Effector memory CD4-positive, alpha-beta T cell (primary cell): ENCODE measurements at places on chromosomes 1 and 21.

GRCh38 chr1:86714159-86714558 lies 9.8 kb downstream of the SH3GLB1 start:
- no peaks in the 10 kb centered on the region for H3K27me3 ChIP-seq
- H3K27ac ChIP-seq: peak overlapping the region; percentile 24
- peaks cover 8% of the 10 kb centered on the region for H3K36me3 ChIP-seq
- H3K4me1 ChIP-seq: peaks cover 3% of the 10 kb centered on the region
- no peak for DNase-seq

DNA sequence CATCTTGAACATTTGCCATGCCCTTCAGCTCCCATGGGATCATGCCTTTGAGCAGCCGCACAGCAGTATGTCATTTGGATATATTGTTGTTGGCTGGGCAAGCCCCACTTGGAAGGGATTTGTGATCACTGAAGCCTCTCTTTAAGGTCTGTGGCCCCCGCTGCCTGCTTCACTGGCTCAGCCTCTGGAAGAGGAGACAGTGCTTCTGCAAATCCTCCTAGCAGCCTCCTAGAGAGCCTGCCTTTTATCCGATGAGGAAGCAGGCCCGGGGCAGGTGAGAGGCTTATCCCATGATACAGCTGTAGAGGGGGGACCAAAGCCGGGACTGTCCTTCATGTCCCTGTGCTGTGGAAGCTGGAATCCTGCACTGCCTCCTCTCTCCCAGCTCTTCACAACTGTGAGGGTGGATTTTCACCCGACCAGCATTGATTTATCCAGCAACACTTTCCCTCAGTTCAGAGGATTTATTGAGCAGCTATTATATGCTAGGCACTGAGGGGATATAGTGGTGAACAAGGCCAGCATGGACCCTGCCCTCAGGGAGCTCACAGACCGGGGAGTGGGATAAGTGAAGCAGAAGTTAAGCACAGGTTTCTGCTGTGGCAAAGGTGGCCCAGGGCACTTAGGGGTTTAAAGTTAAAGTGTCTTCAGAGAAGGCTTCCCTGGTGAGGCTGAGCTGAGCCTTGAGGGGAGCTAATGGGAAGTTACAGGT lies 3.9 kb downstream of the TMEM61 start:
- no peaks in the 10 kb centered on the region for H3K4me1 ChIP-seq
- H3K27me3 ChIP-seq: peaks cover 5% of the 10 kb centered on the region
- no peak overlapping the region for H3K27ac ChIP-seq
- no peak overlapping the region for H3K4me3 ChIP-seq
- no peaks in the 10 kb centered on the region for H3K36me3 ChIP-seq

DNA sequence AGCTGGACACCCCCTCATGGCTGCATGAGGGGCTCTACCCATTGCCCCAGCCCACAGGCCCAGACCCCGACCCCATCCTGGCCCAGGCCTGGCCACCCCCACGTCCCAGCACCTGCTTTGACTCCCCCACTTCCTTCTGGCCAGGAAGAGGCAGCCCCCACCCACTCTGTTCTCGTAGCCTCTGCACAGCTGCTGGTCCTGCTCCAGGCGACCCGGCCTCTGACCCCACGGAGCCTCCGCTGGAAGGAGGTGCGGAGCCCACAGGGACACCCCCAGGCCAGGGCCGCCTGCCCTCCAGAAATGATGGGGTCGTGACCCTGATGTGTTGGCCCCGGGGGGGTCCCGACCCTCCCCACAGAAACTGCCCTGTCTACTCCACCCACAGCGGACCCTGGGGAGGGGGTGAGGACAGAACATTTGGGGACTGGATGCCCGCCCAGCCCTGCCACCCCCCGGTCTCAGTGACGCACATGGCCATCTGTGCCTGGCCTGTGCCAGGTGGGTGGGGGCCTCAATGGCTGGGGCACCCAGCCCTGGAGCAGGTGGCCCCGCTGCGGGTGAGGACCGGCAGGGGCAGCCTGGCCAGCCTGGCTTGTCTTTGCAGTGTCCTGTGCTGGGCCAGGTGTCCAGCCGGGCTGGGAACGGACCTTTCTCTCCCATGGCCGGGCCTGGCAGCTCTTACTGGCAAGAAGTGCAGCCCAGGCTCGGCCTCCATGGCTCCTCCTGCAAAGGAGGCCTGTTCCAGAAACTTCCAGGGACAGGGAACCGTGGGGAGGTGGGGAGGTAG lies 78.6 kb downstream of the MORN1 start:
- no peak overlapping the region for H3K4me3 ChIP-seq
- H3K27me3 ChIP-seq: no peaks in the 10 kb centered on the region
- H3K4me1 ChIP-seq: peaks cover 37% of the 10 kb centered on the region
- peaks cover 17% of the 10 kb centered on the region for H3K36me3 ChIP-seq
- DNase-seq: no peak

- no peaks in the 10 kb centered on the region for H3K27me3 ChIP-seq
- H3K36me3 ChIP-seq: no peaks in the 10 kb centered on the region
- no peak overlapping the region for H3K27ac ChIP-seq
- no peak overlapping the region for H3K4me3 ChIP-seq
- DNase-seq: no peak
- no peaks in the 10 kb centered on the region for H3K4me1 ChIP-seq
These were observed 16.6 kb upstream of the GFI1 start for GRCh38 chr1:92503043-92503925.

DNA sequence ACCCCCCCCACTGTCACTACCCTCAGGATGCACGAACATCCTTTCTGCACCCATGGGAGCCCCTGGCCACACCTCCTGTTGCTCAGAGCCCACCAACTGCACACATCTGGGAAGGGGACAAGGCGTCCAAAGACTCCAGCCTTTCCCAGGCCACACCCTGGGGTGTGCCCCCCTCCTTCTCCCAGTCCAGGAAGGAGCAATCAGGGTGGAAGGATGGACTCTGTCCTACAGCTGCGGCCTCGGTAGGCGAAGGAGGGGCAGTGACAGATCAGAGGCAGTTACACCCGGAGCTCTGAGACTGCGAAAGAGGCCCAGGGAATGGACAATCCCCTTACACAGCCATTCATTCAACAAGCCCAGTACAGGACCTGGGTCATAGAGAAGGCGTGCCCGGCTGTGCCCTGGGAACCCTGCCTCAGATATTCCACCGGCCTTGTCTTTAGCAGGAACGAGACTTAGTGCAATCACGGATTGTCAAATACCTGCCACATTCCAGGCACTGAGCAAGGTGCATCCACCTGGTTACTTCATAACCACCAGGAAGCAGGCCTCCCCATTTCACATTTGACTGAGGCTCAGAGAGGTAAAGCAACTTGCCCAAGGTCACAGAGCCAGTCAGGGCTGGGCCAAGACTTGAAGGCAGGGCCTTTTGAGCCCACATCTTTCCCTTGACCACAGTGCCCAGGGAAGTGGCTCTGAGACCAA lies 9.4 kb downstream of the HSPG2 start:
- H3K36me3 ChIP-seq: no peaks in the 10 kb centered on the region
- no peaks in the 10 kb centered on the region for H3K4me1 ChIP-seq
- H3K4me3 ChIP-seq: no peak overlapping the region
- H3K27me3 ChIP-seq: no peaks in the 10 kb centered on the region

DNA sequence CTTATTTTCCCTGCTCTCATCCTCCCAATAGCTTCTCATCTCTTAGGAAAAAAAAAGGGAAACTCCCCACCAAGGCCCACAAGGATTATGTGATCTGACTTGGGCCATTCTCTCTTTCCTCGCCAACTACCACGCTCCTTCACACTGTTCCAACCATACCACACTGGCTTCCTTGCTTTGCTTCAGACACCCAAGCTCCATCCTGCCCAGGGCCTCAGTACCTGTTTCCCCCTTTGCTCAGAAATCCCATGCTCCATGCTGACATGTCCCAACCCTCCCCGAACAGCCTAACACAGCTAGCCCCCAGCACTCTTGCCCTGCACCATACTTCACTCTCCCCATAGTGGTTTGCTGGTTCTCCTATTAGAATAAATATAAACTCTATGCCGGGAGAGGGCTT lies 39.2 kb downstream of the MAB21L3 start:
- no peak for DNase-seq
- peaks cover 12% of the 10 kb centered on the region for H3K4me1 ChIP-seq
- H3K27me3 ChIP-seq: no peaks in the 10 kb centered on the region
- H3K36me3 ChIP-seq: no peaks in the 10 kb centered on the region
- H3K27ac ChIP-seq: no peak overlapping the region

GRCh38 chr1:81760477-81761097 lies 40.1 kb upstream of the ADGRL2 start:
- no peak overlapping the region for H3K4me3 ChIP-seq
- no peaks in the 10 kb centered on the region for H3K36me3 ChIP-seq
- no peak overlapping the region for H3K27ac ChIP-seq
- H3K4me1 ChIP-seq: no peaks in the 10 kb centered on the region
- H3K27me3 ChIP-seq: no peaks in the 10 kb centered on the region

- H3K36me3 ChIP-seq: peaks cover 24% of the 10 kb centered on the region
- H3K4me1 ChIP-seq: no peaks in the 10 kb centered on the region
- no peak overlapping the region for H3K27ac ChIP-seq
- H3K4me3 ChIP-seq: no peak overlapping the region
- no peaks in the 10 kb centered on the region for H3K27me3 ChIP-seq
These were observed 4.4 kb upstream of the MATN1 start for GRCh38 chr1:30727824-30728223.

- H3K4me3 ChIP-seq: no peak overlapping the region
- H3K4me1 ChIP-seq: peaks cover 4% of the 10 kb centered on the region
- no peak for DNase-seq
These were observed 2.1 kb upstream of the YIPF1 start for GRCh38 chr1:53891678-53892077.

GRCh38 chr1:245652660-245653427 lies 498.1 kb downstream of the KIF26B start:
- no peak overlapping the region for H3K27ac ChIP-seq
- H3K36me3 ChIP-seq: no peaks in the 10 kb centered on the region
- H3K4me1 ChIP-seq: no peaks in the 10 kb centered on the region
- H3K4me3 ChIP-seq: no peak overlapping the region
- no peak for DNase-seq
- H3K27me3 ChIP-seq: no peaks in the 10 kb centered on the region

- no peaks in the 10 kb centered on the region for H3K27me3 ChIP-seq
- no peak overlapping the region for H3K27ac ChIP-seq
- H3K4me3 ChIP-seq: no peak overlapping the region
- no peaks in the 10 kb centered on the region for H3K4me1 ChIP-seq
- no peak for DNase-seq
These were observed 12.5 kb upstream of the GUCA2A start for GRCh38 chr1:42176902-42177519.

DNA sequence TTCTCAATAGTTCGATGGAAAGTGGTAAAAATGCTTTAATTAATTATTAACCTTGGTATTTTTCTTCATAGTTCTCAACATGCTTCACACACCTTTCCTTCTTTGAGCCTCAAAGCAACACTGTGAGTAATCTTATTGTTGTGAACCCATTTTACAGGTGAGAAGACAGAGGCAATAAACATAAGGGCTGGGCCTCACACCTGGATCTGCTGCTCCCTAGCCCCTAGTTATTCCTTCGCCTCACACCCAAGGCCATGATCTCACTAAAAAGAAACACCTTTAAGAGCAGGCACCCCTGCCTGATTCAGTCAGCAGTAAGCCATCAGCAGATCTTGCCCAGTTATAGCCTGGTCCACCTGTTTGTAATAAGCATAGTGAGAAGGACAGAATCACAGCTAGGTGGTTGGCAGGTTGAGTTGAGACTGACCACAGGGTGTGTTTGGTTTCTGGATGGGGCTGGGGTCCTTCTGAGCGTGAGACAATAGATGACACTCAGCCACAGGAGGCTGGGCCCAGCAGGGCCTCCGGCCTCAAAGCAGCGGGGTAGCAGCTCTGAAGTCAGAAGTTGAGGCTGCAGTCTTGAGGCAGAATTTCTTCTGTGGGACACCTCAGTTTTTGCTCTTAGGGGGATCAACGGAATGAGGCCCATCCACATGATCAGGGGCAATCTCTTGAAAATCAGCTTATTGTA lies 203.9 kb downstream of the RHOU start:
- no peak overlapping the region for H3K27ac ChIP-seq
- H3K4me1 ChIP-seq: no peaks in the 10 kb centered on the region
- H3K27me3 ChIP-seq: no peaks in the 10 kb centered on the region
- H3K4me3 ChIP-seq: no peak overlapping the region
- H3K36me3 ChIP-seq: no peaks in the 10 kb centered on the region

- no peaks in the 10 kb centered on the region for H3K27me3 ChIP-seq
- no peak overlapping the region for H3K4me3 ChIP-seq
These were observed 353.6 kb upstream of the C1orf87 start for GRCh38 chr1:60427194-60427593.

- H3K4me3 ChIP-seq: no peak overlapping the region
- no peak overlapping the region for H3K27ac ChIP-seq
- H3K36me3 ChIP-seq: no peaks in the 10 kb centered on the region
- no peaks in the 10 kb centered on the region for H3K4me1 ChIP-seq
These were observed 167.7 kb downstream of the ACTL8 start for GRCh38 chr1:17922833-17923232.

DNA sequence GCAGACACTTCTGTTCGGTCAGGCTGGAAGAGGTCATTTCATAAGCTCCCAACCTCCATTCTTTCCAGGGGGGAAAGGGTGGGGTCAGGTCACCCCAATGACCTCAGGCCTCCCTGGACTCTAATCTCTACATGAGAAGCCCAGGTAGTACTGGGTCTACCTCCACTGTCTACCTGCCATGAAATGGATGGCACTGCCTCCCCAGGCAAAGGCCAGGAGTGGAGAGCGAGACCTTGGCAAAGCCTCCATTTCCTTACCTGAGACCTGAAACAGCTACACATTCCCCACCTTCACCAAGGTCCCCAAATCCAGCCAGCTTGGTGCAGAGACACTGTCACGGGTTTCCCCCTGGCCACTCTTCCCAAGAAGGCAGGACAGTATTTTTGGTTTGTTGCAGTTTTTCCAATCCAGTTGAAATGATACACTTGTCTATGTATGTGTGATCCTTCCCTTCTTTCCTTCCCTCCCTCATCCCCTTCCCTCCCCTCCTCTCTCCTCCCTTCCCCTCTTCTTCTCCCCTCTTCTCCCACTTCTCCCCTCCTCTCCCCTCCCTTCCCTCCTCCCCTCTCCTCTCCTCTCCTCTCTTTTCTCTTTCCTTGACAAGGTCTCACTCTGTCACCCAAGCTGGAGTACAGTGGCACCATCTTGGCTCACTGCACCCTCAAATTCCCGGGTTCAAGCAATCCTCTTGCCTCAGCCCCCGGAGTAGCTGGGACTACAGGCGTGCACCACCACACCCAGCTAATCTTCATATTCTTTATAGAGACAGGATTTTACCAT lies 16.1 kb downstream of the BTG2 start:
- H3K27ac ChIP-seq: peak overlapping the region; percentile 99
- no peak overlapping the region for H3K4me3 ChIP-seq
- DNase-seq: no peak

DNA sequence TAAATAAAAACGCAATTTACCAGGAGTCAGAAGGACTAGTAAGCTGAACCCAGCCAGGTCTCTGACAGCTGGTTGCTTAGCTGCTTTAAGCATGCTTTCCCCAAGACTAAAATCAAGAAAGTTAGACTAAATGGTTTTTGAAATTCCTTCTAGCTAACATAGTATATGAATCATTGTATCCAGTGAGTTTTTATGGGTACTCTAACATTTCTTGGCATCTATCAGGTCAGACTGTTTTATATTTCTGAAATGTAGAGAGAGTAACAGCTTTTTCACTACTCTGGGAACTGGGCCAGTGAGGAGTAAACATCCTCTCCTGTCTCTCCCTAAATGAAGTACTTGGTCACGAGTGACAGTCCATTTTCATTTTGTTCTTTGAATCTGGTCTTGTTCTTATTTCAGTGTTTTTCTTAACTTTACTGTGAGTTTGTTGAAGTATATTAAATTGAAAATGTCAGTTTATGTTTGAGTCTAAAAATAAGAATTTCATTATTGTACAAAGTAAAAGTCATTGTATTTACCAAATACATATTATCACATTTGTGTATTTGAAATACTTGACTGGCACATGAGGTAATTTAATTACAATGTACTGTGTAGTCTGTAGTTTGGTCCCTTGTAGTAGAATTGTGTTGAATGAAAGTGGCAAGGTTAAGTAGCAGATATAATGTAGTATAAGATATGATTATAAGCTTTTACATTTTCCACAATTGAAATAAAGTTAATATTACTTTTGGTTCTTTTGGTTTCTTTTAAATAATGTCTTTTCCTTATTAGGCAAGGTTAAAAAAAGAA lies 47.6 kb downstream of the PKN2 start:
- no peak overlapping the region for H3K27ac ChIP-seq
- no peak overlapping the region for H3K4me3 ChIP-seq
- H3K4me1 ChIP-seq: no peaks in the 10 kb centered on the region
- H3K27me3 ChIP-seq: no peaks in the 10 kb centered on the region
